ENCODE measurements at places on chromosomes 16 and 17.

- no peak for DNase-seq
Observed at GRCh38 chr17:83136931-83137330, 57.5 kb downstream of the METRNL start.

GRCh38 chr17:32828822-32829221 lies 48.1 kb downstream of the MYO1D start:
- no peak for DNase-seq

GRCh38 chr17:81251094-81251708 lies 12.1 kb downstream of the NDUFAF8 start:
- DNase-seq = no peak

DNA sequence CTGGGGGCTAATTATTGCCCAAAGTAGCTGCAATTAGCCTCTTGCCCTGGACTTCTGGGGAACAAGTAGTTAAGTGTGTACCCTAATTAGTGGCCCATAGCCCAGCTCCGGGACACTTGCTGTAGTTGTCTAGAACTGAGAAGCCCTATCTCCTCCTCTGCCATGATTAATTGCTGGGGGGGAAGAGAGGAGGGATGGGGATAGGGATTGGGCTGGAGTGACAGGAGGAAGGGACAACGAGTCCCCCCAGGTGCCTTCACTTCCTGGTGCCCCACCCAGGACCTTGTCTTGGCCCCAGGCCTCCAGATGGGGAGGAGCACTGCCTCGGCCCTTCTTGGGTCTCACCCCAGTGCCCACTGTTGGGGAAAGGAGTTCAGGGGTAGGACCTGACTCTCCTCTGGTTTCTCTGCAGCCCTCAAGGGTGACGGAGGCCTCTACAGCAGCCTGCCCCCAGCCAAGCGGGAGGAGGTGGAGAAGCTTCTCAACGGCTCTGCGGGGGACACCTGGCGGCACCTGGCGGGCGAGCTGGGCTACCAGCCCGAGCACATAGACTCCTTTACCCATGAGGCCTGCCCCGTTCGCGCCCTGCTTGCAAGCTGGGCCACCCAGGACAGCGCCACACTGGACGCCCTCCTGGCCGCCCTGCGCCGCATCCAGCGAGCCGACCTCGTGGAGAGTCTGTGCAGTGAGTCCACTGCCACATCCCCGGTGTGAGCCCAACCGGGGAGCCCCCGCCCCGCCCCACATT lies 17.4 kb downstream of the NGFR start:
- DNase-seq = no peak

DNA sequence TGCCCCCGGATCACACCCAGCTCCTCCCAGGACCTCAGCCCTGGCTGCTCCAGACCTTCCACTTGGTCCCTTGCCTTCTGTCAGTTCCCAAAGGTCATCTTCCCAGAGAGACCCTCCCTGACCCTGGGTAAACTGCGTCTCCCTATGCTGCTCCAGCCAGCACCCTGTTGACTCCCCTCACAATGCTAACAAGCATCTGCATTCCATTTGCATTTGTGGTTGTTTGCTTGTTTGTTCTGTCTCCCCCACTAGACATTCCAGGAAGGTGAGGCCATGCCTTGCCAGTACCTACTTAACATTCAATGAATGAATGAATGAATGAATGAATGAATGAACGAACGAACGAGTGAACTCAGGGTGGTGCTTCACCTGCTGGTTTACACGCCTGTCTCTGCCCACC lies 171.2 kb downstream of the WSCD1 start:
- DNase-seq = no peak

- DNase-seq = peak; percentile 86
Observed at GRCh38 chr17:15954222-15954621, 9.3 kb downstream of the ADORA2B start.

GRCh38 chr17:7021993-7022778 lies 664 bp upstream of the BCL6B start:
- no peak for DNase-seq

DNA sequence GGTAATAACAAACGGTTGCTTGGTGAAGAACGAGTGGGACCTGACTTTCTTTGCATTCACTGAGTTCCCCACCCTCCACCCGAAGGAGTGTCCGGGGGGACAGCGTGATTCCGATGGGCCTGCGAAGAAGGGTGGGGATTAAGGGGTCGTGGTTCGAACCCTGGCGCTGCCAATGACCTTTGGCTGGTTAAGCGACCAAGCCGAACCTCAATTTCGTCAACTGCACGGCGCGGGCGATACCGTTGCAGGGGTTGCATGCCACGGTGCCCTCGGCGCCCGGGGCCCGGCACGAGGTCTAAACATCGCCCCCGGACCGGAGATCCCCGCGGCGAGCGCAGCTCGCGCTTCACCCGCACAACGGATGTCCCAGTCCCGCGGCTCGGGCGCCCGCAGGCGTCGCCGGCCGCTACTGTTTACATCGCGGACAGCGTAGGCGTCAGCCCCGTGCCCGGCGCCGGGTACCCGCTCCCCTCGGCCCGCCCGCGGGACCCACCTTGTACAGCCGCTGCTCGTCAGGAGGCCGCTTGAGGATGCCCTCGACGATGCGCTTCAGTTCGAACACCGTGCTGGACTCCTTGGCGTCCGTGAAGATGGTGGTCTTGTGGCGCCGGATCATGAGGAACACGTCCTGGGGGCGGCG lies 460 bp downstream of the ELOB start:
- DNase-seq = no peak

All from astrocyte (in vitro differentiated cells and primary cell).